ENCODE measurements at places on chromosomes 1 and 21.

DNA sequence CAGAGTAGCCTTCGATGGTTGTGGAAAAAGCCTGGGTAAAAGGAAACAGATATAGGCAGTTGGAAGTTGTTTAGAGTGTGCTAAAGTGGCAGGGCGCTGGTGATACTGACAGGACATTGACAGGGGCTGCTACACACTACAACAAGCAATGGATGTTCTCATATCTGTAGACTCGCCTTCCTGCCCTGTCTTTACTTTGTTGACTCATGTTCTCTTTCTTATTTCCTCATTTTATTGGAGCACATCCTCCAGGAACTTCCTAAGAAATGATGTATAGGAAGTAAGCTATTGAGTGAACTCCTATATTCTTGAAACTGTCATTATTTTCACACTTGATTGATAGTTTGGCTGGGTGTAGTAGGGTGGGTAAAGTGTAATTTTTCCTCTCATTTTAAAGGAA is 51.0 kb downstream of the C4BPA start:
- DNase-seq, result no peak

- no peak for DNase-seq
These were observed 771 bp downstream of the EIF4G3 start for GRCh38 chr1:21175670-21176581.

DNA sequence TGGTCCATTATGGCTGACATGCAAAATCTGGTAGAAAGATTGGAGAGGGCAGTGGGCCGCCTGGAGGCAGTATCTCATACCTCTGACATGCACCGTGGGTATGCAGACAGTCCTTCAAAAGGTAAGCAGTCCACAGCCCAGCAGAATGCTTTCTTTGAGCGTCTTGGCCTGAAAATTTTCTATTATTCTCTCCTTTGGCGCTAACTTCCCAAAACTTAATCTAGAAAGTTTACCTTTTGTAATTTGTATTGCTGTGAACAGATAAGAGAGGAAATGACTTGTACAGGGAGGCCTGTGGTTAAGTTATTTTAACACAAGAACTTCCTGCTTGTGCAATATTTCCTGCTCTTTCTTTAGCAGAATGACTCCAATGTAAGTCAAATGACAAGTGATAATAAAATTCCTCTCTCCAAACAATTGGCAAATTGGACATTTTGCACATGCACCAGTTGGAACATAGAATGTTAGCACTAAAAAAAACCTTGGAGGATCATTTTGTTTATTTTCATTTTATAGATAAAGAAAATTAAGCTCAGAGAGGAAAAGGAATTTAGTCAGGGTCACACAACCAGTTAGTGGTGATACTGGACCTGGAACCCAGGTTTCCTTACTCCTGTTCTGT is 18.9 kb downstream of the CAP1 start:
- DNase-seq, result no peak

DNA sequence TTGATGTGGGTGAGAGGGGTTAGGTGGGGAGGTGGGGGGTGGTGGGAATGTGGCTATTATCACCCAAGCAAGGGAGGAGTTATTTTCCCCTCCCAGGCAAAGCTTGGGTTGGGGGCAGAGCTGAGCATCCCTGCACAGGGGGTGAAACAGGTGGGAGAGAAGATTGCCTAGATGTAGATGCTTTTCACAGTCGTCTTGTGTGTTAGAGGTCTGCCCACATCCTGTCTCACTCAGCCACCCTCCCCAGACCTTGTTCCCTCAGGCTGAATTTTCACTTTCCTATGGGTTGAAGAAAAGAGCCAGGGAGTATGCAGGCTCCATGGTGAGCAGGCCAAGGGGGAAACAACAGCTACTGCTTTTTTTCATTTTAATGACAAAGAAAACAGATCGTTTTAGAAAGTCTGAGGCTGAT is 223.5 kb downstream of the KIF26B start:
- DNase-seq, result no peak

GRCh38 chr1:174080819-174081218 is 58.7 kb upstream of the RC3H1 start:
- DNase-seq, result no peak

DNA sequence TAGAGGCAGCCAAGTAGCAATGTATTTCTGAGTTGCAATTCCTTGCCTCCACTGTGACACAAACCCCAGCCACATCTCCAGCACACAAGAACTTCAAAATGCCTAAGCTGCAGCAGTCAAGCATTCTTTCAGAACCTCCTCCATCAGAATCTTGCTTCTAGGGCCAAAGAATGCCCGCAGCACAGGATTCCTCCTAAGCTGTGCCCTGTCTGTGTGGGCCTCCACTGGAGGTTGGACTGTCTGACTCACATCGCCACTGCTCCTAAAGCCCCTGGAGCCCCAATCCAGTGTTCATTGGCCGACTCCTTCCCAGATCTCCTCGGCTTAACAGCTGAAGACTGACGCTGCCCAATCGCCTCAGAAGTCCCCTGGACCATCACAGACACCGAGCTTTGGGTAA is 43.2 kb upstream of the SERTAD4 start:
- no peak for DNase-seq

GRCh38 chr1:230791986-230792564 is 44.9 kb downstream of the CAPN9 start:
- DNase-seq, result no peak

DNA sequence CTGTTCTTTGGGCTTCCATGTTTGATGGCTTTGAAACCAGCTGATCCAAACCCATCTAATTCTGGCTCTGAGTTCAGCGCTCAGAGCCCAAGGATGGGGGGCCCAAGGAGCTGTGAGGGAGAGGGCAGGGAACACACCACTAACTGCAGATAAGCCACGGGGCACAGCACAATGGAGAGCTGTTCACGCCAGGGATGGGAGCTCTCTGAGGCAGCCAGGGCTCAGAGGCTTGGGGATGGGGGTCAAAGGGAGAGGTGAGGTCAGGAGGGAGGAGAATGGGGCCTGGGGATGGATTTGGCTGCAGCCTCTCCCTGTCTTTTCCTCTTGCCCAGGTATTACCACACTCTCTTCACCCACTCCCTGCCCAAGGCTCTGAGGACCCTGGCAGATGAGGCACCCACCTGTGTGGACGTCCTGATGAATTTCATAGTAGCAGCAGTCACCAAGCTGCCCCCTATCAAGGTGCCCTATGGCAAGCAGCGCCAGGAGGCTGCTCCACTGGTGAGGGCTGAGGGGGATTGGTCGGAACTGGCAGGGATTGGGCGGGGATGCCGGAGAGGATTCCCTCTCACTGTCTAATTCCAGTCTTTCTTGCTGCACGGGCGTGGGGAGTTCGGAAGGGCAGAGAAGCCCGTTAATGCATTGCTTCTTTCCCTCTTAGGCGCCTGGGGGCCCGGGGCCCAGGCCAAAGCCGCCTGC is 11.3 kb downstream of the SLC30A2 start:
- DNase-seq, result no peak

All from fibroblast of the conjunctiva (primary cell).